MG63 (cell line): ENCODE measurements at places on chromosomes 2 and 18. TPM values are rescaled to one million over a fixed set of nuclear protein-coding genes. Genes with fewer than 3 reads are reported as not detected.

DNA sequence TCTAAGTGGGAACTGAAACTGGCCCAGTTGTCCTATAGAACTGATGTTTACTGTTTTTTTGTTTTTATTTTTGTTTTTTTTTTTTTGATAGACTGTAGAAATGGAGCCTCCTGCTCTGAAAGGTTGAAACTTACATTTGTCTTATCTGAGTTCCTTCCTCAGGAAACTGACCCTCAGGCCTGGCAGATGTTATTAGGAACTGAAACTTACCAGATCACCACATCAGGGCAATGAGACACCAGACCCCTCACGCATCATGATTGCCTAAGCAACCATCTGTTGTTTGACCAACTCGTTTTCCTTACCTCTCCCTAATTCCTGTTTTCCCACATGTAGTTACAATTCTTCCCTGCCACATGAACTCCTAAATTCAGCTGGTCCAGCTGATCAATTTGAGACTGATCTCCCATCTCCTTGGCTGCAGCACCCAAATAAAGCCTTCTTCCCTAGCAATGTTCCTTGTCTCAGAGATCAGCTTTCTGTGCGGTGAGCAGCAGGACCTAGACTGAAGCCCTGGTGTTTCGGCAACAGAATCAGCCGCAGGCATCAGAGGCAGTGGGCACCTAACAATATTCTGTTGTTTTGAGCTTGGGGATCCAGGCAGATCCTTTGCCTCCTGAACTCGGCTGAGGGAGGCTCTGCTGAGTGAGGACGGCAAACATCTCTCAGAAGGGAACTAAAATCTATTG, 96.8 kb downstream of the MSH2 start:
- no peak for DNase-seq

GRCh38 chr18:77765468-77765867, 515.8 kb downstream of the GALR1 start:
- no peak for DNase-seq

GRCh38 chr2:224040753-224041152, 1.7 kb upstream of the SERPINE2 start:
- no peak for DNase-seq

DNA sequence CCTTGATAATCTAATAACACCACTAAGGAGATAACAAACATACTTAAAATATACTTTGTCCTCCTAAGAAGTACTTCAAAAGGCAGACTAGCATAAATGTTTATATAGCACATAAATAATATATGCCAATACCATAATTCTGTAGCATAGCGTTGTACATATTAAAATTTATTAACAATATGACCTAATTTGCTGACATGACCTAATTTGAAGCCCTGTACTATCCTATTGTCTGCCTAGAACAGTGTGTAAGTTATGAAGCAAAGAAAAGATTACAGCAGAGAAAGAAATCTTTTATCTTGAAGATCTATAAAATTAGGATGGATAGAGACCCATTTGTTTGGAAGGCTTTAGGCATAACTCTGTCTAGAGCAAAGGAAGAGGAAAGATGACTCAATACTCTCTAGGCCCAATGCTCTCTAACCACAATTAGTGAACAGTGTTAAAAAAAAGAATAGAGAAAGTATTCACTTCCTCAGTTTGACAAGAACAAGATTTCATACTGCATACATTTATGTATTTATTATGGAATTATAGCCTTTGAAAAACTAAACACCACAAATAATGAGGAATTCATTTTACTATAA, 231.3 kb downstream of the ZRANB3 start:
- no peak for DNase-seq

- DNase-seq = peak; percentile 90
These were observed 42.1 kb upstream of the GALR1 start for GRCh38 chr18:77207540-77207939.

GRCh38 chr2:12032975-12033374, 286.5 kb downstream of the LPIN1 start:
- no peak for DNase-seq

- DNase-seq = no peak
These were observed 118.7 kb upstream of the MSTN start for GRCh38 chr2:190181123-190181669.

DNA sequence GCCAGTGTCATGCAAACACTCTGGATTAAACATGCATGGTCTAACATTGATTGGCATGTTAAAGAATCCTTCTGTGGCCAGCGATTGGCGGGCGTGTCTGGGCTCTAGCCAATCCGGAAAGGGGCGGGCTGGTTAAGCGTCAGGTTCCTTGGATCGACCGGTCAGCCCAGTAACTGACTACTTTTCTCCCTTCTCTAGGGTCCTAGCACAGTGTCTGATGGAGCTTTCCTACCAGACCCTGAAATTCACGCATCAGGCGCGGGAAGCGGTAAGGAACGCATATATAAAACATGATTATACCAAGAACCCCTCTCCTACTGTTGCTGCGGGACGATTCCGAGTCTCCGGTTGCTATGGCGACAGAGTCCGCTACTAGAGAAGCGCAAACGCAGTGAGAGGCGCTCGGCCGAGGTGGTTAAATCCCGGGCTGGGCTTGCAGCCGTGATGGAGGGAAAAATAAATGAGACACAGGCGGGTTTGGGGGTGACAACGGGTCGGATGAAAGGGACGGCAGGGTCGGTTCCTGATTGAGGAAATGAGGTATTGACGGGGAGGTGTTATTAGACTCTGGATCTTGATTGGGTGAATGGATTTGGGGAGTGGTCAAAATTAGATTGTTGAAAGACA, 29.4 kb downstream of the KATNAL2 start:
- DNase-seq = no peak

GRCh38 chr18:35876243-35876642, 96.2 kb upstream of the RMP24 start:
- no peak for DNase-seq

DNA sequence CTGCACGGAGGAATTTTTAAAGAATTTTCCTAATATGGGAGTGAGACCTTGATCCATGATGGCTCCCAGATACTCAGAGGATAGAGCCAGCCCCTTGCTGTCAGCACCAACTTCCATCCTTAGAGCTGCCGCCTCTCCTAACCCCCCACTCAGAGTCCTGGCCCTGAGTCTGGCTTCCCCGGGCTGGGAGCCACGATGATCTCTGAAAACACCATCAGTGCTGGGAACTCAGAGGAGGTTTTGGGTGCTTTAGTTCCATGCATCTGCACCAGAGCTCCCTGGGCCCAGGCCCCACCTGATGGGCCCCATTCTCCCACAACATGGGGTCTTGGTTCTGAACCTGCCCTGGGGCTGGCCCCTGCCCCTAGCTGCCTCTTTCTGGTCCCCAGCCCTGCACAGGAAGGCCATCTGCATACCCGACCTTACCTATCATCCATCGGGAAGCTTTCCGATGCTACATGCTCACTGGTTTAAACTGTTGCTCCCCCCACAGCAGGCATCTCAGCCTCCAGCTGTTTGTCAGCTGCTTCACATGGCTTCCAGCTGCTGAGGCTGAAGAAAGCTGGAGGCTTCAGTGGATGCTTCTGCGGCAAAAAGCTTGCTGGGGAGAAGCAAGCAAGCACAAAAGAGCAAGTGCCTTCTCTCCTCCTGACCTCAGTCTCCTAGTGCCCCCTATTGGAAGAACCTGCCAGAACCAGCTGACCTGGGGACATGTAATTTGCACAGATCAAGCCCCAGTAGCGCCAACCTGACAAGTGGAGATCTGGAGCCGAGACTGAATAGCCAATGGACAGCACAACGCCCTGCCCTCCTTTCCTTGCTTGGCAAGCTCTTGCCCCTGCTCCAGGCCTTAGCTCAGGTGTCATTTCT, 24.2 kb upstream of the RHOB start:
- peak; percentile 57 for DNase-seq

DNA sequence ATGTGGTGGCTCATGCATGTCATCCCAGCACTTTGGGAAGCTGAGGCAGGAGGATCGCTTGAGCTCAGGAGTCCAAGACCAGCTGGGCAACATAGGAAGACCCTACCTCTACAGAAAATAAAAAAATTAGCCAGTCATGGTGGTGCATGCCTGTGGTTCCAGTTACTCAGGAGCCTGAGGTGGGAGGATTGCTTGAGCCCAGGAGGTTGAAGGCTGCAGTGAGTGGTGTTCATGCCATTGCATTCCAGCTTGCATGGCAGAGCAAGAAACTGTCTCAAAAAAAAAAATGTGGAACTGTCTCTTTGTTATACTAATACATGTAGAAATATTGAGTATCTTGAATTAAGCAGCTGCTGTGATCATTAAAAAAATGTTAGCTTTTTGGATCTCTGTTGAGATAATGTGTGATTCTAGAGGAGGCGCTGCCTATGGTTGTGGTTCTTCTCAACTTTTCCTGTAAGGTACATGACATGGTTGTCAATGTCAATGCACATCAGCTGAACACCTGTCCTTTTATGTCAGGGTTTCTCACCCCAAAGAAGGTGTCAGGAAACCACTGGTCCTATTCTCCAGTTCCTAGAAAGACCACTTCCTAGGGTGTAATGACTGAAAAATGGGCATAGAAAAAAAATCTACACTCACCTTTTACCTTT, 34.7 kb upstream of the IL1RL1 start:
- DNase-seq = no peak

- no peak for DNase-seq
These were observed 353.9 kb upstream of the SPHKAP start for GRCh38 chr2:228535396-228535795.

DNA sequence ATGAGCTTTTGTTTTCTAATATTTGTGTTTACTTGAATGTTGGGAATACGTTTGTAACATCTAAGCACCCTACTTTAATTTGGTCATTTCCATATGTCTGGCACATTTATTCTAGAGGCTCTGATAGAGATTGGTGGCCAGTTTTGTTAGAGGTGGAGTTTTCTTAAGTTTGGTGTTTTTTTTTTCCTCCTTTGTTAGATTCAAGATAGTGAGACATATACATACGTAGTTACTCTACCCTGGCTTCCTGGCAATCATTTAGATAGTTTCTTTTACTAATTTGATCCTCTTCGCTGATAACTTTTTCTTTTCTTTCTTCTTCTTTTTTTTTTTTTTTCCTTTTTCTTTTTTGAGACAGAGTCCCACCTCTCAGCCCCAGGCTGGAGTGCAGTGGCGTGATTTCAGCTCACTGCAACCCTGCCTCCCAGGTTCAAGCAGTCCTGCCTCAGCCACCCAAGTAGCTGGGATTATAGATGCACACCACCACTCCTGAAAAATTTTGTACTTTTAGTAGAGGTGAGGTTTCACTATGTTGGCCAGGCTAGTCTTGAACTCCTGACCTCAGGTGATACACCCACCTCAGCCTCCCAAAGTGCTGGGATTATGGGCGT, 26.6 kb downstream of the SMCHD1 start:
- DNase-seq = no peak

- no peak for DNase-seq
These were observed 618.7 kb upstream of the ZEB2 start for GRCh38 chr2:145138626-145139025.

GRCh38 chr2:7719876-7720275, 802.7 kb downstream of the RNF144A start:
- DNase-seq = no peak

GRCh38 chr2:134161170-134161547, 92.7 kb upstream of the MGAT5 start:
- no peak for DNase-seq

GRCh38 chr2:143144813-143145455, 15.7 kb downstream of the ARHGAP15 start:
- no peak for DNase-seq

GRCh38 chr18:10400534-10401307, 53.7 kb upstream of the APCDD1 start:
- no peak for DNase-seq

- DNase-seq = no peak
These were observed 5.5 kb upstream of the NPAS2 start for GRCh38 chr2:100814453-100814852.

- no peak for DNase-seq
These were observed 1.2 kb downstream of the ICOS start for GRCh38 chr2:203937788-203938187.

GRCh38 chr2:175855794-175856453, 146.1 kb downstream of the LNPK start:
- peak; percentile 78 for DNase-seq

GRCh38 chr2:97693476-97693875, 19.9 kb upstream of the ZAP70 start:
- peak; percentile 28 for DNase-seq

- DNase-seq = peak; percentile 55
These were observed 47.0 kb downstream of the RAPGEF4 start for GRCh38 chr2:172782506-172783164.

DNA sequence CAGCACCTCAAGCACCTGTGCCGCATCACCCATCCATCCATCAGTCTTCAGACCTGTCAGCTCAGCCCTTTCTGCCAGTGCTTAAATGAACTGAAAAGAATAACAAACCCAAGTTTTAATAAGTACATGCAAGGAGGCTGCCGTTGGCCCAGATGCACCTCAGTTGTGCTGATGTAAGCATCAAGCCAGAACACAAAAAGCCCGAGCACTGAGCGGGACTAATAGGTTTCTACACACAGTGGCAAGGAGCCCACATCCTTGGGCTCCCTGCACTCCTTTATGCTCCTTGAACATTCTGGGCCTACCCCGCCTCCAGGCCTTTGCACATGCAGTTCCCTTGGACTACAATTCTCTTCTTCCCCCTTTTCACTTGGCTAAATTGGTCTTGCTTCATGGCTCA, 165.6 kb downstream of the ALK start:
- no peak for DNase-seq

- no peak for DNase-seq
These were observed 633 bp downstream of the MALT1 start for GRCh38 chr18:58671632-58672564.

- no peak for DNase-seq
These were observed 165.1 kb downstream of the FMNL2 start for GRCh38 chr2:152499896-152500735.

DNA sequence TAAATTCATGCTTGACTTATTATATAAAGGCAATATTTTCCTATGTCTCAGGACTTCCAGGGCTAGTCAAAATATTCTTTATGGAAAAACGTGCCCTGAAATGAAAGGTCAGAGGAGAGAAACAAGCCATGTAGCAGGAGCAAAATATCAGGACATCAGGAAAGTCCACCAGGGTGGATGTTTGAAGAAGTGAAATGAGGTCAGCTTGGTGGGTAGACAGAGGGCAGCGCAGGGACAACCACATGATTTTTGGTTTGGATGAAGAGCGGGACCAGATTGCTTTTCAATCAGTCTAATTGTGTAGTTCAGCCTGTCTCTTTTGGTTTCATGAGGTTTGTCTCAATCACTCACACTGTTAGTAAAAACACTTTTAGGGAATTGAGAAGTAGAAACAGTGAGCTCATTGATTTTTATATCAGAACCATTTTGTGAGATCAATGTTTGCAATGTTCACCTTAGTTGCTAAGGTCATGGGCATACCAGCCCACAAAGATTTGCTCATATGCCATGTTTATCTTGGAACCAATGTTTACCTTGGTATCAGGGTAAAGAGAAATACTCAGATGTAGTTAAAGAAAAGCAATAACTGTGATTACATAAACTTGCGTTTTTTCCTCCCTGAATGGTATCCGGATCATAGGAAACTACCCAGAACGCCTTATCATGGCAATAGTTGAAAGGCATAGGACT, 32.1 kb downstream of the GKN2 start:
- DNase-seq = no peak

Gene AQP12B
- total RNA-seq = not detected in 2 replicates

Gene ZSWIM2
- not detected in 2 replicates for total RNA-seq

Gene CIDEA
- total RNA-seq = not detected in 2 replicates

Gene CD207
- total RNA-seq = not detected in 2 replicates

Gene IGFBP2
- total RNA-seq = 191 and 249 TPM in 2 replicates

Gene DSG1
- total RNA-seq = not detected in 2 replicates

Gene IGFBP5
- total RNA-seq = 1.8 and 3.8 TPM in 2 replicates

Gene M1AP
- total RNA-seq = not detected in 2 replicates

Gene SLC16A14
- total RNA-seq = 1.6 and 2.1 TPM in 2 replicates

Gene CD302
- total RNA-seq = 4.4 and 8.9 TPM in 2 replicates
